Fibroblast of lung (primary cell): ENCODE measurements at places on chromosomes 3 and 15.

- DNase-seq, result no peak
Measured at GRCh38 chr3:167030082-167030725, 349.9 kb downstream of the ZBBX start.

DNA sequence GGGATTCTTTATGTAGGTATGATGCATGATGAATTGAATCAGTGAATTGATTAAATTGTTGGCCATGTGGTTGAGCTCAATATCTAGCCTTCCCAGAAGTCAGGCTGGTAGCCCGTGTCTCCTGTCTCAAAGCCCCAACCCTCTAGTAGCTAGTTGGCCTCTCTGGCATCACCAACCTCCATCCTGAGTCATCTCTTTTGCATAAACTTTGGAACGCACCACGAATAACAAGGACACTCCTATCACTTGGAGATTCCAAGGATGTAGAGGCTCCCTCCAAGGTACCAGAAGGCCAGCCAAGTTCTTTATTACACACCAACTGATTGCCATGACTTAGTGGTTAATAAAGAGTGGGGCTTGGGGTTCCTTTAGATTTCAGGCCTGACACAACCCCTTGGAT lies 148.4 kb downstream of the APBA2 start:
- DNase-seq, result peak; percentile 59

DNA sequence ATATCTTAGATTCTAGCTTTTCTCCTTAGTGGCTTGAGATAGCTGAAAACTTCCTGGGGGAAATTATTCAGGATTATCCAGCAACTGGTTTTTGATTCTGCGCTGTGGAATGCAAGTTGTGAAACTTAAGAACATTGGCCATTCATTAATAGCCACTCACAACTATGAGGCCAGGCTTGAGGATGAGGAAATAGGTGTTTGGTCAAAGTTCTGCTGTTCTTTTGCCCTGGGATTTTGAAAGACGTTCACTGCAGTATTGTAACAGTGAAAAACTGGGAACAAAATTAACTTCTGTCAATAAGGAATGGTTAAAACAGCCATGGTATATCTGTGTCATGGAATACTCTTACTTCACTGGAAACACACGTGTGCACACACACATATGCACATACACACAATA lies 44.1 kb downstream of the CTXND1 start:
- no peak for DNase-seq

GRCh38 chr3:15175605-15176004 lies 30.4 kb upstream of the CAPN7 start:
- DNase-seq, result no peak

- DNase-seq, result no peak
Measured at GRCh38 chr3:123618076-123618708, 33.3 kb upstream of the HACD2 start.

DNA sequence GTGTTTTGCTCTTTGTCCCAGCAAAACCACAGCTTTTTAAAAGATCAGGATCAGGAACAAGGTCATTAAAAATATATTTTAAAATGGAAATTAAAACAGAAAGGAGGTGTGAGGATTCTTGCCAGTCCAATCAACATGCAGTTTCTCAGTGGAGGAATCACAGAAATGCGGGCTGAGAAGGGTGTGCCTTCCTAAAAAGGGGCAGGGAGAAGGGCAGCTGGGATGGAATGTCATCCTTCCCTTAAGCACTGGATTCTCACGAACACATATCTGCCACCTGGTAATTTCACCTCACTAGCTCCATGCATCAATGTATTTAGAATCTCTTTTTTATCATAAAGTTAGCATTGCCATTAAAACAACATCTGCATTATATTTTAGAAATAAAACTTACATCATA lies 21.4 kb downstream of the ABI3BP start:
- no peak for DNase-seq

GRCh38 chr15:63203451-63204090 lies 14.2 kb downstream of the RAB8B start:
- DNase-seq, result peak; percentile 70

DNA sequence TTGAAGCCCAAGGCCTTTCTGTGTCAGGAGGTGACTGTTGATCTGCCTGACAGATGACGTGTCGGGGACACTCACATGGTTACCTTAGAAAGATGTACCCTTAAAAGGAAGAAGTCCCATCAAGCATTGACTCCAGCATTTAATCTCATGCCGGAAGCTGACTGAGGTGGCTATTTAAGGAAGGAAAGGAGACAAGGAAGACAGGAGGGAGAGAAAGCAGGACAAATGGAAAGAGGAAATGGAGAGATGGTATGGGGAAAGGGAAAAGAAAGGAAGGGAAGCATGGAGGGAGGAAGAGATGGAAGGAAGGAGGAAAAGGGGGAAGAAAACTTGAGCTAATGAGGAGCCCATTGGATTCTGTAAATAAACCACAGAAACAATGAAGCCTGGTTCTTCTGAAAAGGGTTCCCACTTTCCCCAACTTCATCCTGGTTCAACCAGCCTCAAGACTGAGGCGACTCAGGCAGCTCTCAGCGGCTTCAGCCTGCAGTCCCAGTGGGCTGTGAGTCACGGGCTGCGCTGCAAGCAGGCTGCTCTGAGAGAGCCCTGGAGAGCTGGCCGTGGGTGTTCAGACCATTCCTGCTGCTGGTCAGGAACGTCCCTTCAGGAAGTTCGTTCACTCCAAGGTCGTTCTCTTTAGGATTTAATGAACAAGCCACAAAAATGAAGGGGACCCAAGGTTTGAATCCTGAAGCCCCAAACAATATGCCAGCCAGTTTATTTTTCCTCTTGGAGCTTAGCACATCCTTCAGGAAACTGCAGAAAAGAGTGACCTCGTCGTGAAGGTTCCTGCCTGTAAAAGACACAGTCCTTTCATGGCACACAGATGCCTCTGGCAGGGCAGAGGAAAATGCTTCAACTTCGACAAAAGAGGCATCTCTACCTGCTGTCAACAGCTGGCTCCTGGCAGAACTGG lies 69.6 kb upstream of the THBS1 start:
- DNase-seq, result peak; percentile 91

DNA sequence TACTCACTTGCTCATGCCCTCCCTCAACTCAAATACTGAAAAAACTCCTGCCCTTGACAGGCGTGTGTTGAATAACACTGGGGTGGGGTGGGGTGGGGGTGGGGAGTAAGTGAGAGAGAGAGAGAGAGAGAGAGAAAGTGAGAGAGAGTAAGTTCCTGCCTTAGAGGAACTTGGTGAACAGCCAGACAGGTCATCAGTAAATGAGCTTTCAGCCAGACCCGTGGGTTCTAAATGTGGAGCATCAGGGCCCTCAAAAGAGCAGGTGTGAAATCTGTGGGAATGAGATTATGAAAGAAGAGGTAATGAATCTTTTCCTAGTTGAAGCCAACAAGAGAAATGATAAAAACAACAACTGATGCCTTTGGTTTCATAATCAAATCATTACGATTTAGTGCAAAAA lies 134.4 kb upstream of the FAM3D start:
- DNase-seq, result no peak

DNA sequence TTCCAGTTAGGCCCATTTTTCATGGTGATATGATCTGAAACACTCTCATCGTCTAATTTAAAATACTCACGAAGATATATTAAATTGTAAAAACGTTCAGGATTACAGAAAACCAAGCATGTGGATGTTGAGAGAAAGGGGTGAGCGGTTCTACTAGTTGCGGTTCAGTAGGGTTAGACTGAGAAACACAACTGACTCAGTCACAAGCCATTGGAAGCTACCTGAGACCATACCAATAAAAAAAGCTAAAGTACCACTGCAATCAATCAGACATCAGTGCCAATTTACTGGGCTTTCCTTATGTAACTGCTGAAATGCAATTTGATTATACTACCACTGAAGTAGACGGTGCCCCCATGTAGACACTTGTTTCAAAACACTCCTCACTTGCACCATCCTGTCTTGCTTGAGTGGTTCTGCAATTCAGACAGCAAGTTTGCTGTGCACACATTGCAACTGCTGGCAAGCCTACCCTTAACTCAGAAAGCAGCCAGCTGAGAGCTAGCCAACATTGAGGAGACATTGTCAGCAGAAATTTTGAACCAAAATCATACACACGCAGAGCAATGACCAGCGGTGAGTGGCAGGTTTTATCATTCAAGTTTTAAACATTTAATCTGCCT lies 368.7 kb upstream of the ARHGEF26 start:
- peak; percentile 43 for DNase-seq

- no peak for DNase-seq
Measured at GRCh38 chr3:180185650-180186049, 148.9 kb upstream of the PEX5L start.
